Activated T-cell treated with anti-CD3 and anti-CD28 coated beads, Interleukin-2, amount 50 U/mL, for 72 hours (primary cell): ENCODE measurements at places on chromosomes 11 and 22. TPM values are rescaled to one million over a fixed set of nuclear protein-coding genes. Genes with fewer than 3 reads are reported as not detected.

Gene GRAP2
- 59.4 TPM for total RNA-seq

DNA sequence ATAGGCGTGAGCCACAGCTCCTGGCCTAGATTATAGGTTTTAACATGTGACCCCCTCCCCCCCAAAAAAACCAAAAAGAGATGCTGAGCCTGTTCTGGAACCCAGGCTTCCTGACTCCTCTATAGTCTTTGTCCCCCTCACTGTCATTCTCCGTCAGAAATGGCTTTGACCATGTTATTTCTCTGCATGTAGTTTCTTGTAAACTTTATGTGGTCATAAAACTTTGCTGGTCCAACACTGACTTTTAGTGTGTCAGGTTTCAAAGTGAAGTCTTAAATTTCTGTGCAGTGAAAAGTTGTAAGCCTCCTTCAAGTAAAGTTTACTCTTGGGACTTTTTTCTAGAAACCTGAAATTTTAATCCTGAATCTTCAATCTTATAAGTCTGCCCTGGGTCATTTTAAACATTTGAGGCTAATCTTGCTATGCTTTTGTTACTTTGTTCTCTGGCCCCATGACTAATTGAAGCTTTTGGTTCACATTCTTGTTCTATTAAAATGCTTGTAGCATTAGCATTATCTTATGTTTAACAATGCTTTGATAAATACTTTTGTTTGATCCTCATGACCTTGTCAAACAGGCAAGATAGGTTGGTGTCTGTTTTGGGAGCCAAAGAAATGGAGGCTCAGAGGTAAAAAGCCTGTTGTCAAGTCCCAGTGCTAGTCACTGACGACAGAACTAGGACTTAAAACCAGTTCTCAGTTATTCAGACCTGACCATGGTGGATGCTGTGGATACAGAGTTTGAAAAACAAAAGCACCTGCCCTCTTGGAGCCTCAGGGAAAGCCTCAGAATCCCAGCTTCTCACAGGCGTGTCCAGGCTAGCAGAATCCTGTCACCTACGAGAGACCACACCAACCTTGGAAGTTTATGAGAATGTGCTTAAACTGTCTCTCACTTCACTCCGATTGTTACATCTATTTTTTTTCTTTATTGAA lies 87.7 kb upstream of the HORMAD2 start:
- H3K4me1 ChIP-seq, result peaks cover 18% of the 10 kb centered on the region
- H3K4me3 ChIP-seq, result no peak overlapping the region
- DNase-seq, result no peak

DNA sequence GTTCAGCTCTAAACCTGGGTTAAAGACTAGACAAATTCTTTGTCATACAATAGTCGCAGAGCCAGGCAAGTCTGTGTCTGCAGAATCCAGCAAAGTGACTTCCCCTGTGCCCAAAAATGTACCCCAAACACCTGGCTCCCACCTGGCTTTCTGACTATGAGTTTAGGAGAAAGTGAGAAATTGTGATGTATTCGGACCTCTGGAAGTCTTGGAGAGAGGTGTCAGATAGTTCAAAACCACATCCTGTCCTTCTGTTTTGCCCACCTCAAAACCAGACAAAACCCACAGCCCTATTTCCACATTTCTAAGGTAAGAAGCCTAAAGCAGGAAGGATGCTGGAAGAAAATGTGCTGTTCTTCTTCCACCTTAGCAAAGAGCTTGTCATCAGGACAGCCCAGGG lies 63.8 kb upstream of the CLMP start:
- no peak overlapping the region for H3K4me3 ChIP-seq
- H3K27ac ChIP-seq, result no peak overlapping the region
- no peak for DNase-seq
- peaks cover 24% of the 10 kb centered on the region for H3K27me3 ChIP-seq
- H3K4me1 ChIP-seq, result peaks cover 9% of the 10 kb centered on the region

- H3K27ac ChIP-seq, result no peak overlapping the region
- no peaks in the 10 kb centered on the region for H3K4me1 ChIP-seq
- H3K4me3 ChIP-seq, result no peak overlapping the region
- H3K27me3 ChIP-seq, result peaks cover under 1% of the 10 kb centered on the region
- no peak for DNase-seq
These were observed 91.5 kb upstream of the TBCEL start for GRCh38 chr11:120932305-120932915.

Gene CDCA5
- total RNA-seq, result 174 TPM
